ENCODE measurements at places on chromosomes 6 and 20.

GRCh38 chr6:43325876-43326275 lies 17.2 kb upstream of the CRIP3 start:
- DNase-seq = no peak

GRCh38 chr6:157069585-157069984 lies 253.7 kb downstream of the TMEM242 start:
- DNase-seq = no peak

GRCh38 chr20:5131502-5131901 lies 4.7 kb downstream of the CDS2 start:
- no peak for DNase-seq

DNA sequence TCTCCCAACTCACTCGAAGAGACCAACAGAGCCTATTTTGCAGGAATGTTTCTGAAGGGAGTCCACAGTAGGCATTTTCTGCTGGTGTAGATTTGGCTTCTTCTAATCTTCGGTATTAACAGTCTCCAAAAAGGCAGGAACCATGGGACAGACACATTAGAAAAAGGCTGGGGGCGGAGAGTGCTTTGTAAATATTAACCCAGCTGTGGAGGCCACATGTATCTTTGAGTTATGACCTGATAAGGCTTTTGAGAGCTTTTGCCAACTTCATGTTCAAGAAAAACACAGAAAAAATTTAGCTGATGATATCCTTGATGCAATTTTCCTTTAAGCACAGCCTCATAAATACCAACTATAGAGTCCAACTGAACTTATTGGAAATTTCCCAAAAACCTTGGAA lies 119.4 kb upstream of the TSHZ2 start:
- DNase-seq = no peak

All from NB4 (cell line).